ENCODE measurements at places on chromosomes 12 and 14.

- DNase-seq, result peak; percentile 82
These were observed 1.7 kb upstream of the CCND2 start for GRCh38 chr12:4271717-4272423.

DNA sequence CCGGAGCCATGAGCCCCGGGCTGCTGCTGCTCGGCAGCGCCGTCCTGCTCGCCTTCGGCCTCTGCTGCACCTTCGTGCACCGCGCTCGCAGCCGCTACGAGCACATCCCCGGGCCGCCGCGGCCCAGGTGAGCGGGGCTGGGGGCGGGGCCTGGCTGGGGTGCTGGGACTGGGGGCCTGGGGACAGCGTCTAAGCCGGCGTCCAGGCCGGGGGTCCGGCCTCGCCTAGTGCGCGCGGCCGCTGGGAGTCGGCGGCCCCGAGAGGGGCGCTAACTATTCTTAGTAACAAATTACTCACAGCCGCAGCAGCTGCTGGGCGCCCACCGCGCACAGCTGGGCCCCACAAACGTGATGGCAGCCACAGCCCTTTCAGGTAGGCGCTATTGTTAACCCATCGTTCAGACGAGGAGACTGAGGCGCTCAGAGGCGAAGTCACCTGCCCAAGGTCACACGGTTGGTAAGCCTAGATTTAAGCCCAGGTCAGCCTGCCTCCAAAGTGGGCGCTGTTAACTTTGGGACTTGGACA lies 374 bp downstream of the CYP46A1 start:
- DNase-seq, result no peak

DNA sequence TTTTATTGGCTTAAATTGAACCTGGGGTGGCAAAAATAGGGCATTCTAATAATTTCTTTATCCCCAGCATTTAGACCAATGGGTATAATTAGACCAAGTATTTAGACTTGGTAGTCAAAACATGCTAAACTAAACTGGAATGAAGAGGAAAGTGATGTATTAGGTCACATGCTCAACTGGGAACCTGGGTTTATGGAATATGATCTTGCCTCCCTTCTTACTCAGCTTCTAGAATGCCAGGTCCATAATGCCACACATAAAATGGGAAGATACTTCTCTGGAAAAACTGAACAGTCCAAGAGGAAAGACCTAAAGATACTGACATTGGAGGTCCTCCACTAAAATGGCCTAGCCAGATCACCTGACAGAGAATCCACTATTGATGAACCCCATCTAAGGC lies 6.2 kb upstream of the BIN2 start:
- no peak for DNase-seq

DNA sequence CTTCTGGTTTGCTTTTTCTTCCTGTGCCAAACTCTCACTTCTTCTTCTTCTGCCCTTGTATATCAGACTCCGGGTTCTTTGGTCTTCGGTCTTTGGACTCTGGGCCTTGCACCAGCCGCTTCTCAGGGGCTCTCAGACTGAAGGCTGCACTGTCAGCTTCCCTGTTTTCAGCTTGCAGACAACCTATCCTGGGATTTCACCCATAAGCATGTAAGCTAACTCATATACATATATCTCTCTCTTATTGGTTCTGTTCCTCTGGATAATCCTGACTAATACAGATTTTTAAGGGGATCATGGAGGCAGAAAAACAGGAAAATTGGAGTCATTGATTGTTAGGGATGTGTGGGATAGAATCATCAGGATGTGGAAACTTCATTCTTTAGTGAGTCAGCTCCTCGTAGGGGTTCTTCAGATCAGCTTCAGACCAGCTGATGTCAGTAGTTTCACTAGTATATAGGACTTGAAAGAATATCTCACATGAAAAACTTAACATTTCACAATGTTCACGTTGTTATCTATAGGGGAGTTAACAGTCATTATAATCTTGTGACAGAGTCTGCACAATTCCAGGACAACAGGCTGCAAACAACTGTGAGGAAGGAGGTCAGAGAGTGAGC lies 102.9 kb downstream of the RASSF9 start:
- no peak for DNase-seq

GRCh38 chr14:104136472-104137296 lies 1.7 kb upstream of the KIF26A start:
- DNase-seq, result peak; percentile 72

DNA sequence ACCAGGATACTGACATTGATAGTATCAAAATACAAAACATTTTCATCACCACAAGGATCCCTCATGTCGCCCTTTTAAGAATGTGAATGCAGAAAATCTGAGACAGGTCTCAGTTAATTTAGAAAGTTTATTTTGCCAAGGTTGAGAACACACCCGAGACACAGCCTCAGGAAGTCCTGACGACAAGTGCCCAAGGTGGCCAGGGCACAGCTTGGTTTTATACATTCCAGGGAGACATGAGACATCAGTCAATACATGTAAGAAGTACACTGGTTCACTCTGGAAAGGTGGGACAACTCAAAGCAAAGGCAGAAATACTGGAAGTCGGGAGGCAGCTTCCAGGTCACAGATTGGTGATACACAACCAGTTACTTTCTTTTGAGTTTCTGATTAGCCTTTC lies 235.2 kb upstream of the KRR1 start:
- no peak for DNase-seq

GRCh38 chr12:12606781-12607589 lies 4.7 kb upstream of the CREBL2 start:
- no peak for DNase-seq

GRCh38 chr12:108895220-108895802 lies 15.4 kb downstream of the DAO start:
- no peak for DNase-seq

- no peak for DNase-seq
These were observed 19.8 kb upstream of the SLC5A8 start for GRCh38 chr12:101229841-101230241.

GRCh38 chr12:44942714-44943113 lies 66.6 kb upstream of the NELL2 start:
- DNase-seq, result no peak

DNA sequence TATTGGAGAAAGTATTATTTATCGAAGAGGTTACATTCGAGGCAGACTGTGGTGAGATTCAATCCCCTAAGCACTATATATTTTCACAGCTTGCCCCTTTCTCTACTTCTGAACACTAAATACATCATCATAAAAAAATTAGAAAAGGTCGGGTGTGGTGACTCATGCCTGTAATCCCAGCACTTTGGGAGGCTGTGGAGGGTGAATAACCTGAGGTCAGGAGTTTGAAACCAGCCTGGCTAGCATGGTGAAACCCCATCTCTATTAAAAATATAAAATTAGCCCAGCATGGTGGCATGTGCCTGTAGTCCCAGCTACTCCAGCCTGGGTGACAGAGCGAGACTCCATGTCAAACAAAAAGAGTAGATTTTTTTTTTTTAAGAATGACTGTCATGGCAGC lies 70.6 kb upstream of the MYF6 start:
- no peak for DNase-seq

DNA sequence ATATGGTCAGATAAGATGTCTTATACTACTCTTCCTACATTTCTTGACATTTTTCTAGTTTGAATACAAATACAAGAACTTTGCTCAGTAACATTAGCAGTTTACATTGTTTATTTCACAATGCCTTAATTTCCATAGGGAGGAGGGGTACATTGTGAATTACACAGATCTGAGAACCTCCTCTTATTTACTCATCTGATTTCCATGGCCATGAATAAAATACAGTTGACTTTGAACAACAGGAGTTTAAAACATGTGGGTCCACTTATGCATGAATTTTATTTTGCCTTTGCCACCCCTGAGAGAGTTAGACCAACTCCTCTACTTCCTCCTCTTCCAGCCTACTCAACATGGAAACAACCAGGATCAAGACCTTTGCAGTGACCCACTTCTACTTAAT lies 67.7 kb downstream of the MGST1 start:
- no peak for DNase-seq

DNA sequence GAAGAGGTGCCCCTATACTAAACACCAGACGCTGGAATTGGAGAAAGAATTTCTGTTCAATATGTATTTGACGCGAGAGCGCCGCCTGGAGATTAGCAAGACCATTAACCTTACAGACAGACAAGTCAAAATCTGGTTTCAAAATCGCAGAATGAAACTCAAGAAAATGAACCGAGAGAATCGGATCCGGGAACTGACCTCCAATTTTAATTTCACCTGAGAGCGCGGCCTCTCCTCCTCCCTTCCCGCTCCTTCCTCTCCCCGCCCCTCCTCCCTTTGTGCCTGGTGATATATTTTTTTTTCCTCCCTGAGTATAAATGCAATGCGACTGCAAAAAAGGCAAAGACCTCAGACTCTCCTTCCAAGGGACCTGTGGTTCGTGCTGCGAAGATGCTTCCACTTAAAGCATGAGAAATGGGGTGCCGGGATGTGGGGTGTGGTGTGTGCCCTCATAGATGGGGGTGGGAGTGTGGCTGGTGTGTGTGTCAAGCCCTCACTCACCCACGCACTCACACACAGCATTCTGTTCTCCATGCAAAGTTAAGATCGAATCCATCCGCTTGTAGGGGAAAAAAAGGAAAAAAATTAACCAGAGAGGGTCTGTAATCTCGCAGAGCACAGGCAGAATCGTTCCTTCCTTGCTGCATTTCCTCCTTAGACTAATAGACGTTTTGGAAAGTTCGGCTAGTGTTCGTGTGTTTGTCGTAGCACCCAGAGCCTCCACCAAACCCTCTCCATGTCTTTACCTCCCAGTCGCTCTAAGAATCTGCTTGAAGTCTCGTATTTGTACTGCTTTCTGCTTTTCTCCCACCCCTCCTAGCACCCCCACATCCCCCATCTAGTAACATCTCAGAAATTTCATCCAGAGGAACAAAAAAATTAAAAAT lies 4.5 kb downstream of the HOXC10 start:
- DNase-seq, result no peak

DNA sequence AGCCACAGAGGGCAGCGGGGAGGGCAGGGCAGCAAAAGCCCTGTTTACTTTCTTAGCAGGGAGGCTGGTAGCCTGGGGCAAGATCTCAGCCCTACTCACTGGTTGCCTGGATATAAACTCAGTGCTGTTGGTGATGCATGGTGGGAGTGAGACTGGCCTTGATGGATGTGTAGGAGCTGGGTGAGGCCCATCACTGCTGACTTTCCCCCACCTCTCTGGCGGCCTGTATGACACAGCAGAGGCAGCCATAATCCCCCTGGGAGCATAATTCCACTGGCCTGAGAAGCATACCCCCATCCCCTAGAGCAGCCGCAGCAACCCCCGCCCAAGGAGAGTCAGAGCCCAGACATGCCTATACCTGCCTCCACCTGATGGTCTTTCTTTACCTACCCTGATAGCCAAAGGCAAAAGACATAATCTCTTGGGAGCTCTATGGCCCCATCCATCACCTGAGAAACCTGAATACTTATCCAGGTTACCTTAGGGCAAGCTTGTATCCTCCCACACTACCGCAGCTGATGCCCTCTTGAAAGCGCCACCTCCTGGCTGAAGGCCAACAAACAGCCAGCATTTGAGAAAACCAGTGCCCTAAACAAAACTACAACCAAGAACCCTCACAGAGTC lies 59.3 kb downstream of the DNAI7 start:
- DNase-seq, result no peak

DNA sequence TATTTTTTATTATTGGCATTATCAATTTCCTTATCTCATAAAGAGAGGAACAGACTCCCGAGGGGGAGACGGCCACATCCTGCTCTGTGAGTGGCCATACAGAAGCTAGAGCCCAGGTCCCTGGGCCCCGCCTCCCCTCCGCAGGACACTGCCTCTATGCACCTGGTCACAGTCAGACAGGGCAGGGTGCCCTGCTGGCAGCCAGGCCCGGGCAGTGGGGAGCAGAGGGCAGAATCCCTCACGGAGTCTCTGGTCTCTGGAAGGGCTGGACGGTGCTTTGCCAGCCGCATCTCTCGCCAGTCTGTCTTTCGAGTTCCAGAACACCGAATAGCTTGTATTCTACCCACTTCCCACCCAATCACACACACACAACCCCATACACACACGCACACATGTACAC lies 16.4 kb upstream of the CACNA2D4 start:
- DNase-seq, result no peak

GRCh38 chr12:82687021-82688011 lies 610 bp downstream of the TMTC2 start:
- peak; percentile 71 for DNase-seq

DNA sequence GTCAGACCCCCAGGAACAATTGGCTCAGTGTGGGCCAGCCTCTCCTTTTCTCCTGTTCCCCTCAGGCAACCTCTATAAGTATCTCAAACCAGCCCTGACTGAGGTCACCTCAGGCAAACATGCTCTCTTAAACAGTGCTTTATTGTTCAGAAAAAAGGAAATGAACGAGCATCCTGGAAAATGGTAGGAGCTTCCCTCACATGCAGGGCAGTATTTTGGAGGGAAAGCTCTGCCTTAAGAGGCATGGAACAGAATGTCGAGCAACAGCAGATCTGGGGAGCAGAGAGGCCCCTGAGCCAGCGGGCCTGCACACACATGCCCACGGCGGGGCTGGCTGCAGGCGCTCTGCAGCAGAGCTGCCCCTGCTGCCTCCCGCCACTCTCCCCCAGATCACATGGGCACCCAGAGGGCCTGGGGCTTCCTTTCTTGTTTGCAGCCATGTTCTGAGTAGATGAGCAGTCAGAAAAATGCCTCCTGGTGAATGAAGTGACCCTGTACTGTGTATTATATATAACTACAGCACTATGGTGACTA lies 42.0 kb downstream of the MOK start:
- DNase-seq, result no peak

DNA sequence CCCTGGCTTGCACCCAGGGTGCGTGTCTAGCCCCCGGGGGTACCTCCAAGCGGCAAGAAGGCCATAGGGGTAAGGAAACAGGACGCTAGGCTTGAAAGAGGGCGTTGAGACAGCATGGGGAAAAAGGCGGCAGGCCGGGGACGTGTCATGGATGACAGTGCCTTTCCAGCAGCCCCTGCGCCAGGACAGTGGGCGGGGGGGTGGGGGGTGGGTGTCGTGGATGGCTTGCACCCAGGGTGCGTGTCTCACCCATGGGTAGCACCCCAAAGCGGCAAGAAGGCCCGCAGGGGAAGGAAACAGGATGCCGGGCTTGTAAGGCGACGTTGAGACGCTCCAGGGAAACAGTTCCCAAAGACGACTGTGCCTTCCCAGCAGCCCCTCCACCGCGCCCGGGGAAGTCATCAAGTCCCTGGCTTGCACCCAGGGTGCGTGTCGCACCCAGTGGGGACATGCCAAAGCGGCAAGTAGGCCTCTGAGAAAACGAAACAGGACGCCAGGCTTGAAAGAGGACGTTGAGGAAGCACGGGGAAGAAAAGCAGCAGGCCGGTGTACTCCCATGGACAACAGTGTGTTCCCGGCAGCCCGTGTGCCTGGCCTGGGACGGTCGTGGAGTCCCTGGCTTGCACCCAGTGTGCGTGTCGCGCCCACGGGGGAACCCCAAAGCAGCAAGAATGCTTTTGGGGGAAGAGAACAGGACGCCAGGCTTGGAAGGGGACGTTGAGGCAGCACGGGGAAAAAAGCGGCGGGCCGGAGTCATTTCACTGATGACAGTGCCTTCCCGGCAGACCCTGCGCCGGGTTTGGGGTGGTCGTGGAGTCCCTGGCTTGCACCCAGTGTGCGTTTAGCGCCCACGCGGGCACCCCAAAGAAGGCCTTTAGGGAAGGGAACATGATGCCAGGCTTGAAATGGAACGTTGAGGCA lies 163.5 kb upstream of the ALG10B start:
- DNase-seq, result no peak

Data from D341Med (cell line).